ENCODE measurements at places on chromosomes 7 and 10. TPM values are rescaled to one million over a fixed set of nuclear protein-coding genes. Genes with fewer than 3 reads are reported as not detected.

DNA sequence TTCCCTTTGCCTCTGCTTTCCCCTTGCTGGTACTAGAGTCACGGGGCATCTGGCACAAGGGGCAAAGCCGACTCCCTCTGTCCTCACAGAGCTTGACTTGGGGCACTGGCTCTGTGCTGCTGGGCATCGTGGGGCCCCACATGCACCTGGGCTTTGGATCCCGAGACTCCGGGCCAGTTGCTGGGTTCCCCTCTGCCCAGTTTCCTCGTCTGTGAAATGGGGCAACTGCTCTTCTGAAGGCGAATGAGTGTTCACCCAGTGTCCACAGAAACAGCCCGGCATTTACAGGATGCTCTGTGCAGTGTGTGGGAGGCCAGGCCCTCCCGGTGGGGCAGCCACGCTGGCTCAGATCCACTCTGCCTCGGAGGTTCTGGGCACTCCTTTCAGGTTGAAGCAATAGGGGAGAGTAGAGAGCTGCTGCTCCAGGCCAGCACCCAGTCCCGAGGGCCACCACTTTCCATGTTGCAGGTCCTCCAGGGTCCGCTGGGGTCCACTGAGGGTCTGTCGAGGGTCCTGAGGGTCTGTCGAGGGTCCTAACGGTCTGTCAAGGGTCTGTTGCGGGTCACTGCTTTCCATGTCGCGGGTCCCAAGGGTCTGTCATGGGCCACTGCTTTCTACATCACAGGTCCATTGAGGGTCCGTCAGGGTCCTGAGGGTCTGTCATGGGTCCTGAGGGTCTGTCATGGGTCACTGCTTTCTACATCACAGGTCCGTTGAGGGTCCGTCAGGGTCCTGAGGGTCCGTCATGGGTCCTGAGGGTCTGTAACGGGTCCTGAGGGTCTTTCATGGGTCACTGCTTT, 103.6 kb downstream of the VIPR2 start:
- DNase-seq: no peak

TCAF2 gene
- total RNA-seq: not detected

GRCh38 chr10:86642499-86642898, 11.8 kb upstream of the OPN4 start:
- no peak for DNase-seq

FGFBP3 gene
- 1.1 TPM for total RNA-seq

CLDN3 gene
- 0.31 TPM for total RNA-seq

DNA sequence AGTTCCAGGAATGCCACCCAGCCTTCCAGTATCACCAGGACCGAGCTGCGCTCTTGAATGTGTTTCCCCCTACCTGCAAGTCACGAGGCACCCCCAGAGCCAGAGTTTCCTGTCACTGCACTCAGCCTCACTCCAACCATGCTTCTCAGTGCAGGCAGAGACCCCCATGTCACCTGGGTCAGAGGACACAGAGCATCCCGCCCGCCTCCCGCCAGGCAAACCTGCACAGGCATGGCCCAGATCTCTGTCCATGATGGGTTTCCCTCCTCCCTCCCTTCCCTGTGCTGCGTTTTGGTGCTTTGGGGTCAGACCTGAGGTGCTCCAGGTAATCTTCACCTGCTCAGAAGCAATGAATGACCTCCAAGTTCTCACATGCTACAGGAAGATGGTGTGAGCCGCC, 3.1 kb upstream of the RET start:
- DNase-seq: no peak

DNA sequence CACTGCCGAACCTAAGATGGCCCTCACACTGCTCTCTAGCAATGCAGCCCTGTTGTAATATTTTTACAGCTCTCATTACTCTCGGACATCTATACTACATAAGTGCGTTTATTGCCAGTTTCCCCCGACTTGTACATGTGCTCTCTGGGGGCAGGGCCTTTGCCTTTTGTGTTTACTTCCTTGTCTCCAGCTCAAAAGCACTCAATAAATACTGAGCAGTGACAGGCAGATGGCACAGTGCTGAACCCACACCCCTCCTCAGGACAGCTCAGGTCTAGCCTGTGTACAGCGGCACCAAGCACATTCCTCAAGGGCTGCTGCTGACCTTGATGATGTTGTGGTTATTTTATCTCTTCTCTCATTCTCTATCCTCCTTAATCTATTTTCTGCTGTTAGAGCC, 68.0 kb upstream of the ELMO1 start:
- no peak for DNase-seq

TEX47 gene
- not detected for total RNA-seq

EIF5AL1 gene
- 0.22 TPM for total RNA-seq

DNA sequence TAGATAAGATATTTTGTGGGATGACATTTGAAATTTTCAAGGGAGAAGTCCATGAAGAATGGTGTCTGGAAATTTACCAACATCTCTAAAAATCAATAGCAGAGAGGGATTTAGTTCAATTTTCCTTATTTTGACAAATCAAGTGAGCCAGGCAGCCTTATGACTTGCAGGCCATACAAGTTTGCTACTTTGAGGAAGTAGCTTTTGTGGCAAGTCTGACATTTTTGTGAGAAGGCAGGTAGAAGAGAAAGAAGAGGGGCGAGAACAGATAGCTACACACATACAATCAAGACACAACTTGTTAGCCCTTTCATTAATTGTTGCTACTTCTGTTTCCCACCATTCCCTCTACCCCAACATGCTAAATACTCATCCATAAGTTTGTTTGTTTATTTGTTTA, 74.5 kb upstream of the OIT3 start:
- no peak for DNase-seq

- DNase-seq: no peak
Observed at GRCh38 chr7:98399890-98400541, 874 bp downstream of the BAIAP2L1 start.

- DNase-seq: no peak
Observed at GRCh38 chr7:36734731-36735130, 10.4 kb upstream of the AOAH start.

CC2D2B gene
- total RNA-seq: 0.20 TPM

- DNase-seq: peak; percentile 4
Observed at GRCh38 chr10:27448921-27449320, 55.2 kb upstream of the RAB18 start.

MEIG1 gene
- not detected for total RNA-seq

MMRN2 gene
- not detected for total RNA-seq

CDH23 gene
- total RNA-seq: not detected

- no peak for DNase-seq
Observed at GRCh38 chr10:100886091-100886490, 26.7 kb upstream of the SLF2 start.

- DNase-seq: no peak
Observed at GRCh38 chr10:31823358-31823757, 105.3 kb downstream of the ARHGAP12 start.

DNA sequence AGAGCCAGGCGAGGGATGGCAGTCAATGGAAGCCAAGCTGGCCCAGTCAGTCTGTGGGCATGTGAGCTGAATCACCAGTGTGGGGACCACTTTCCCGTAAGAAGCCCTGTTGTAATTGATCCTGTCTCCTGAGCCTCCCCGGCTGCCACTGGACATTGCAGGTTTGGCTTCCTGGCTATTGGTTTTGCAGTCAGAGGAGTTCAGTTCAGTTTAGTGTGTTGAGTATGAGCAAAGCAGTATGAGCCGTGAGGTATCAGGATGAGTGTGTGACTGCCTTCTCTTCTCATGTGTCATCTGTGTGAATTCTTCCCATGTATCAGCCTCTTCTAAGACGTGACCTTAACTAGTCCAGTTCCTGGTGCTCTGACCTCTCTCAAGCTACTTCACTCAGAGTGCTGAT, 227.4 kb downstream of the PRKG1 start:
- DNase-seq: no peak

OPN4 gene
- not detected for total RNA-seq

DNA sequence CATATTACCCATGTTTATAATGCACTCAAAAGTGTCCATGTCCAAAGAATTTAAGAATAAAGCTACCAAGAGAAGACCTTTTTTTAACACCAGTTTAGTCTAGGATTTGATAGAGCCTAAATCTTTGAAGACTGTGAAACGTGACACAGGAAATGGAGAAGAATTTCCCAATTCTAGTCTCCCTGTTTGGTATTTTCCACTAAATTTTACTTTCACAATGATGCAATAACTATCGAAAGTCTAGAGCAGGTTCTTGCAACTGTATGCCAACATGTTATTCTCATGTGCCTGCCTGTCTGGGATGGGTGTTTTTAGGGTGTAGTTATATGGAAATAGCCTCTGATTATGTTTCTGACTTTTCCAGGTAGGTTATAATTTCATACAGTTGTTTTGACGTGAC, 6.9 kb upstream of the MXI1 start:
- no peak for DNase-seq

- no peak for DNase-seq
Observed at GRCh38 chr7:44324481-44325200, 753 bp downstream of the CAMK2B start.

DNA sequence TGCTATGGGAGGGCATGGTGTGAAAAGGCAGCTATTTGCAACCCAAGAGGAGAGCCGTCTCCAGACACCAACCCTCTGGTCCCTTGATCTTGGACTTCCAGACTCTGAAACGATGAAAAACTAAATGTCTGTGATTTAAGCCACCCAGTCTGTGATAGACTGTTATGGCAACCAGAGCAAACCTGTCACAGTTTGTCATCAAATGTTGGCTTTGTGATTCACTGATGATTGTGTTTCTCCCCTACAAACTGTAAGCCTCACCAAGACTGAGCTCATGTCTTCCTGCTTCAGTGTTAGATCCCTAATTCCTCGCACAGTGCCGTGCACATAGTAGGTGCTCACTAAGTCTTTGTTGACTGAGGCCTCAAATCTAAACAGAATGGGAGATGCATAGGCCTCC, 224.6 kb upstream of the PITRM1 start:
- no peak for DNase-seq

GRID1 gene
- not detected for total RNA-seq

DNA sequence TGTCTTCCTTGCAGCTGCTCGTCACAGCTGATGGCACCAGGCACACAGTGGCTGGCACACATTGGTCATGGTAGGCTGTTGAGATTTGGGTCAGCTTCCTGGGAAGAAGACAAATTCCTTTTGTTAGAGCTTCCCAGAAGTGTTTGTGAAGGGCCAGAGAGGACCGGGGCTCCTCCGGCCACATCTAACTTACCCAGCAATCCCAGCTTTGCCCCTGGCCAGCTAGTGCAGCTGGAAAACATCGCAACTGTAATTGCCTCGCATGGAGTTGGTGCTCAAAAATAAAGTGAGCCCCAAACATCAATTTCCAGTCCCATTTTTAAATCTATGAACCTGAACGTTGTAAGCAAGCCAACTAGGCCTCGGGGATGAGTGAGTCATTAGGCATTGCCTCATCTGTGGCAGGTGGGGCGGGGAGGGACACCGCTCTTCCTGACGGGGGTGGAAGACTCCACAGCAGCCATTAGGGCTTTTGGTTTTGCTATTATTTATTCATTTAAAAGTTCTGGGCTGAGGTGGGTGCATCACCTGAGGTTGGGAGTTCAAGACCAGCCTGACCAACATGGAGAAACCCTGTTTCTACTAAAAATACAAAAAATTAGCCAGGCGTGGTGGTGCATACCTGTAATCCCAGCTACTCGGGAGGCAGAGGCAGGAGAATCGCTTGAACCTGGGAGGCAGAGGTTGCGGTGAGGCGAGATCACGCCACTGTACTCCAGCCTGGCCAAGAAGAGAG, 12.4 kb downstream of the CPA5 start:
- no peak for DNase-seq

GRCh38 chr7:54354436-54354835, 187.7 kb upstream of the VSTM2A start:
- DNase-seq: no peak

- no peak for DNase-seq
Observed at GRCh38 chr7:95213809-95214492, 110.4 kb downstream of the PON1 start.

DNA sequence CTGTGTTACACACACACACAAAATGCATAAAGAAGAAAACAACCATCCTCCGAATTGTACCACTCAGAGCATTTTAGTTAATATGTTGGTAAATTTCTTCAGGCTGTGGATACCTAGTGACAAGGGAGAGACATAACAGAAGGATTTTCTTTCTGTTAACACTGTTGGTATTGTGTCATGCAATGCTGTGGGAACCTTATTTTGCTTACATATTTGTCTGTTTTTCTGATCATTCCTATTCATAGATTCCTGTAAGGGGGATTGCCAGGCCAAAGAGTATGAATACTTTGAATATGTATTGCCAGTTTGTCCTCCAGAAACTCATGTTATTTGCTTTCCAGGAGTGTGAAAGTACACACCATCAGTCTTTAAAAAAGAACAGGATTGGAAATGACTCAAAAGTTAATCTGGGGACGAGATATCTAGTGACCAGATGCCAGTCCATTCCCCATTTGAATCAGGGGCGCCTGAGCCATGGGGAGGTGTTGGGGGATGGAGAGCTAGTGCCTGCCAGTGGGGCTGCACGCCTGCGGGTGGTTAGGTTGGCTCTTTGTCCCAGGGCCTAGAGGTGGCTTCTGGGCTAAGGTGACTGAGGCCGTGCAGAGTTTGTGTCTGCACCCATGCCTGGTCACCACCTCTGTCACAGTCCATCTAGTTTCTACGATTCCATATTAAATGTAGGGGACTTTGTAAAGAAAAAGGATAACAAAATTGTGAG, 142.0 kb downstream of the PTPN20 start:
- no peak for DNase-seq

All from HepG2 (cell line).